Frontal cortex (tissue), 4 donors: ENCODE measurements at places on chromosomes 4 and X. TPM values are rescaled to one million over a fixed set of nuclear protein-coding genes. Genes with fewer than 3 reads are reported as not detected.

GRCh38 chrX:45847961-45848360, 647.3 kb upstream of the DIPK2B start:
- DNase-seq = no peak

GRCh38 chr4:1683261-1683735, 815 bp downstream of the FAM53A start:
- no peak for DNase-seq

DNA sequence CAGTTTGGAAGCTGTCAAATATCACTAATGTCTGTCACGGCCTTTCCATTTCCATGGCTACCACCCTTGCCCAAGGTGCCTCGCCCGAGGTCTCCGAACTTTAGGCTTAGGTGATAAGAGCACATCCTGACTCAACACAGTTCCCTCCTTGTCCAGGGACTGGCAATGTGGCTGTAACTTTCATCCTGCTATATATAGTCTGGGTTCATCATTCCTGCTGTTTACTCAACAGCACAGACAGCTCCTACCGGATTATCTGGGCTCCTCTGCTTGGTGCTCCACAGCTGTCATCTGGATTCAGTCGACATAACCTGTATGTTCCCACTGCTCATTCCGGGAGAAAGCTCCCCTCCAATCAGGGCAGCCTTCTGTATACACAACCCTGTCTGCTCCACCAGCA, 51.2 kb downstream of the GATB start:
- DNase-seq = no peak

GRCh38 chr4:121824950-121825349, 1.3 kb upstream of the CCNA2 start:
- no peak for DNase-seq

GRCh38 chr4:56302760-56303159, 84.5 kb downstream of the AASDH start:
- DNase-seq = no peak

- DNase-seq = peak; percentile 15
Measured at GRCh38 chr4:82611982-82612381, 50.2 kb upstream of the TMEM150C start.

- DNase-seq = no peak
Measured at GRCh38 chr4:168197926-168198325, 105.6 kb downstream of the ANXA10 start.

DNA sequence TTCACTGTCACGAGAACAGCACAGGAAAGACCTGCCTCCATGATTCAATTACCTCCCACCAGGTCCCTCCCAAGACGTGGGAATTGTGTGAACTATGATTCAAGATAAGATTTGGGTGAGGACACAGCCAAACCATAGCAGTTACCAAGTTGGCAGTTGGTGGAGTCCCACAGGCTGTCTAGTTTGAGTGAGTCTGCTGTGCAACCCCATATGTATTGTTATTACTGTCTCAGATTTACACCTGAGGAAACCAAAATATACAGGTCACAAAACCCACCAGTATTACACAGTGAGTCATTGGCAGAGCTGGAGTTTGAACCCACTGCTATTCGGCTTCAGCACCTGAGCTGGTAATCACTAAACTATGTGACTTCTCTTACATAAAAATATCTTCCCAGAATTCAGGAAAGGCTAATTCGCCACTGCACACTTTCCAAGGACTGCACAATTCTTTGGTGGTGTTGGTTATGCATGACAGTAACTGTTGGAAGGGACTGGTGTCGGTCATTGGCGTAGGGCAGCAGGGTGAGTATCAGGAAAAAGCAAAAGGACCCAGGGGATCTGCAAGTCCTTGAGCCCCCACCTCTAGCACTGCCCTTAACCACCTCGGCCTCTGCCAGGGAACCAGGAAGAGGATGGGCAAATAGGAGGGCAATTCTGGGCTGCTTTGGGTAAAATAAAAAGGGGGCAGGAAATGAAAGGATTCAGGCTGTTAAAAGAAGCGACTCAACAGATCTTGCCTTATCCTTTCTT, 110.1 kb downstream of the USP46 start:
- DNase-seq = no peak

DNA sequence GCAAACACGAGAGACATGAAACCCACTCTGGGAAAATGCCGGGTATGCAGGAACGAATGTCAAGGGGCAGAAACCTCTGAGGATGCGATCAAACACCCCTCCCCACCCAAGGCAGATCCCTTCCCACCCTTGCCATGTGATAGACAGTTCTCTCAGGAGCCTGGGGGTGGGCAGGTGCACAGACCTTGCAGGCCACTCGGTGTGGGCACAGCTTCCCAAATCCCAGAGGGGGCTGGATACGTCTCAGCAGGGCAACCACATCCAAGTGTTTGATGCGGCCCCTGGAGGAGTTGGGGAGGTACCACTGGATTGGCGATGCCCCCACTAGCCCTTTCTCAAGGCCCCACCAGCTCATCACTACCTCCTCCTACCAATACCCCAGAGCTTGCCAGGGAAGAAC, 10.4 kb upstream of the SYP start:
- DNase-seq = no peak

- DNase-seq = no peak
Measured at GRCh38 chrX:130994671-130995070, 63.5 kb upstream of the ARHGAP36 start.

DNA sequence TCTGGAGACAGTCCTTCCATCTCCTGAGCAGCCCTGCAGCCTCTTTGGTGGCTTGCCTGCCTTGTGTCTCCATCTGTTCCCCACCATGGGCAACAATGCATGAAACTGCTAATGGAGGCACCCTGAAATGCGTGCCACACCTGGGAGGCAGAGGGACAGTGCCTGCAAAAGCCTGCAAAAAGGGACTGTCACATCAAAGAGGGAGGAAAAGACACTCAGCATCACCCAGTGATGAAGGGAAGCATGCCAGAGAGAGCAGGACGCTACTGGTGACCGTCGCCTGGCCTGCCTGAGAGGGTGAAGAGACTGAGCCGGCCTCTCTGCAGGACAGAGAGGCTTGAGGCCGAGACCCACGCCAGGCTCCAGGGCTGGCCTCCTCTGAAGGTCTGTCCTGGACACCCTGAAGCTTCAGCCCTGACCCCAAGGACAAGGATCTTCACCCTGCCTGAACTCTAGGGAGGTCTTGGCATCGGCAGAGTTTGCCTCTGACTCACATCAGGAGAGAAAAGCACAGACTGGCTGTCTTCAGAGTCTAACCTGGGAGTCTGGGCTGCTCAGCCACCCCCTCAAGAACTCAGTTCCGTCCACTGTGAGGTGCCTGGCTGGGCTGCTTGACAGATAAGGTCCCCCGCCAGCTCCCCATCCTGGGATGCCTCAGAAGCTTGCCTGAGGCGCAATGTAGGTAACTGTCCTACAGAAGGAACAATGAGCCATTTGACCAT, 8.1 kb downstream of the ACSL1 start:
- DNase-seq = no peak

DNA sequence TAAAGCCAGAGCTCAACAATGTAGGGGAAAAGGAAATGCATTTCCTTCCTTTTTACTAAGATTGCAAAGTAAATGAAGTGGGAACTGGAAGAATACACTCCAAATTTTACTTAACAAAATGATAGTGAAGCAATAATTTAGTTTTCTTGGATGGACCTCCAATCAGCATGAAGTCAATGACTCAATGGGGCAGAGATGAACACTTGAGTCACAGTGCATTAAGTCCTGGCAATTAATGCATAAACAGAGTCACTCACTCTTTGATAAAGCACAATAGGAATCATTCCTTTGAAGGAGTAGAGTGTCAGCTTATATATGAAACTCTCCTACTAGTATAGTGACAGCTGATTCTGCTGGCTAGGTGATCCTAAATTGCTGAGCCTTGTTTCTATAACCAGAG, 66.7 kb upstream of the FRAS1 start:
- no peak for DNase-seq

GRCh38 chr4:157587681-157588423, 367.3 kb downstream of the GRIA2 start:
- DNase-seq = no peak

DNA sequence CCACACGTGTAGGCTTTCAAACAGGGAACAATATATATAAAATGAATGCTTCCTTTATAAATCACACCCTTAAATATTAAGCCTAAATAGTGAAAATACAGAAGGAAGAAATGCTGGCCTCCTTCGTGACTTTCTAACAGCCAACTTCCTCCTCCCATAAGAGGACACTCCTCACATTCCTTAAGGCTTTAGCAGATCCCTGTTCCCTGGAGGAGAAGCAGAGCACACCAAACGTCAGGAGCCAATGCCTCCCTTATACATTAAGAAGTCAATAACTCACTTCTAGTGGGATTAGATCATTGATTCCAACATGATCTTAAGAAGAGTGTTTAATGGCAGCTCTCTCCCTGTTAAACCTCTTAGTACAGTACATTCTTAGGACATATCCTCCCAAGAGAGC, 108.4 kb upstream of the FAM241A start:
- DNase-seq = no peak

- DNase-seq = no peak
Measured at GRCh38 chr4:26870576-26871262, 10.1 kb downstream of the STIM2 start.

DNA sequence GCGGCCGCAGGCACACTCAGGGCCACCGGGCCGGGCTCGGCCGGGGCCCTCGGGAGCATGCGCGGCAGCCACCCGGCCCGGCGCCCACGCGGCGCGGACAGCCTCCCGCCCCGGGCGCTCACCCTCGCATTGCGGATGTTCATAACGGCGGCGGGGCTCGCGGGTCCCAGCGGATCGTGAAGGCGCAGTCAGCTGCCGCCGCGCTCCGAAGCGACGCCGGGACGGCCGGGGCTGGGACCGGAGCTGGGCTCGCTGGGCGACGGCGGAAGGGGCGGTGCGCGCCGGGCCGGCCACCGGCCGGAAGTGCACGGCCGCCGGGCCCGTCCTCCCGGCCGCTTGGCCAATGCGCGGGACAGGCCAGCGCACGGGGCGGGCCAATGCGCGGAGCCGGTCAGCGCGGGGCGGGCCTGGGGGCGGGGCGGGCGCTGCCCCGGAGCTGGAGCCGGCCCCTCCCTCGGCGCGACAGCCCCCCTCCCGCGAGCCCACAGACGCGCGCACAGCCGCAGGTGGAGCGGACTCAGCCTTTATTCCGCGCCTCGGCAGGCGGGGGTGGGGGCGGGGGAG, at the start of gene NAA10:
NAA10 (minus strand) TSS at position 276 of the 564 bp plus-strand sequence; CDS start at position 143, 133 bp downstream.
- DNase-seq = peak; percentile 93

- no peak for DNase-seq
Measured at GRCh38 chrX:56462389-56462788, 101.0 kb upstream of the UBQLN2 start.

- DNase-seq = no peak
Measured at GRCh38 chr4:100188829-100189228, 1.4 kb downstream of the DDIT4L start.

- no peak for DNase-seq
Measured at GRCh38 chrX:132505116-132505515, 16.3 kb upstream of the MBNL3 start.

- DNase-seq = no peak
Measured at GRCh38 chrX:108900333-108900732, 164.0 kb upstream of the IRS4 start.

- DNase-seq = no peak
Measured at GRCh38 chrX:78997870-78998558, 52.8 kb downstream of the P2RY10 start.

- DNase-seq = no peak
Measured at GRCh38 chr4:40699648-40700047, 50.1 kb upstream of the NSUN7 start.

The UXT gene
- total RNA-seq = 86.0 TPM

The FAM149A gene
- total RNA-seq = 31.0 TPM

The TAF7L gene
- 0.41 TPM for total RNA-seq

The DDX53 gene
- not detected for total RNA-seq

The ANKRD50 gene
- total RNA-seq = 84.8 TPM

The DCAF8L2 gene
- total RNA-seq = not detected

The NMU gene
- 2.0 TPM for total RNA-seq

The HTR2C gene
- 11.0 TPM for total RNA-seq
